Kasumi-1 (cell line): ENCODE measurements at places on chromosomes 13 and 19.

DNA sequence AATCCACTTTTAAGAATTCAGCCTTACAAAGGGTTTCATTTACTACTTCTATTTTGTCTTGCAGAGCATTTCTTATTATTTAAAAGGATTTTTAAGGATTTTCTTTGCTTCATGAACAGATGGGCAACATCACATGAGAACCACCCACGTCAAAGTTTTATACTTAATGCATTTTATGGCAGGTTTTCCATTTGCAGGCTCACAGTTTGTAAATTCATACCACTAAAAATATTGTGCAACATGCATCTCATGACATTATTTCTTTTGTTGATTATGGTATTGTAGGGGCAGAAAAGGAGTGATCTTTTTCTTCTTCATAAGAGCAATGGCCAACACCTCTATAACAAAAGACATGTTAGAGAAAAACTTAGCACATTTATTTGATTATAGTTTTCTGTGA is 554.0 kb upstream of the SPRY2 start:
- DNase-seq, result no peak

DNA sequence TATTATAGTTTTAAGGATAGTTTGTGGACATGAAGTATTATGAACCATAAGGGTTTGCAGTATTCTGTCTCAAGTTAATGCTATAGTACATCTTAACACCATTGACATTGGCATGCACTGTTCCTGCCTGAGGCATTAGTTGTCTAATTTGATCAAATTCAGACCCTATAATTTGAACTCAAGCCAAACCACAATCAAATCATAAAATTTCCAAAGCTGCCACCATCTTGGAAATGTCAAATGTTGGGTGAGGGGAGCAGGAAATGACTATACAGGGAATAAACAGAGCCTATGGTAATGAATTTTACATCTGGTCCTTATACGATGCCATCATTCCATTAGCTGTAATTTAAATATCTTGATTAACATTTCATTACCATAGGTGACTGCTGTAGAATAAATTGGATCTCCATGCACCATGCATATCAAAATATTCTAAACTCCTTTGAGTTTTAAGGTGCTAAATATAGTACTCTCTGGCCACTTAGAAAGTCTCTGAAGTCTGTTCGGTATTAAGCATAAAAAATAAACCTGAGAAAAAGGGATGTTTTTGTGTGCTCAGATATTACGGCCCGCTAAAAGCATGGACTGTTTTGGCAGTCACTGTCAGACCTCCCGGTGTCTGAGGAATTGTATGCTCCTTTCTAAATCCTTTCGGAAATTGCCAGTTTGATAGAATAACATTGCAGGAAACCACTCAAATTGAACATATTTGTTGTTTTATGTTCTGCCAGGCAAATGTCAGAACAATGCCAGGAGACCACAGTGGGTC is 257.7 kb downstream of the SPRY2 start:
- DNase-seq, result no peak

DNA sequence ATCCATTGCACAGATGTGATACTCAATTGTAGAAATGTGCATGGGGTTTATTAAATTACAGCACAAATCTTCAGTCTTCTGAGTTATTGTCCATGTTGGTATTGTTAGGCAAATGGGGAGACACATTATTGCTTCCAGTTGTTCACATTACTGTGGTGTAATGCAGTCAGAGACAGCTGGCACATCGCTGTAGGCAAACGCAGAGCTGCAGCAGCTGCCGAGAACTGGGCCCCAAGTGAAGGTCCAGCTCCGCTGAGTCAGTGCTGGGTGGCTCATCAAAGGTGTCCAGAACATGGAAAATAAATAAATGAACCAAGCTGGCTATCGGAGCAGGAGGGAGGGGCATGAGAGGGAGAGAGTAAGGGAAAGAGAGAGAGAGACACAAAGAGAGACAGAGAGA is 299.1 kb upstream of the OBI1 start:
- DNase-seq, result no peak

GRCh38 chr19:12137221-12137940 is 2.8 kb downstream of the ZNF20 start:
- peak; percentile 7 for DNase-seq

GRCh38 chr19:3543150-3544057 is 4.4 kb downstream of the TEKTIP1 start:
- no peak for DNase-seq

DNA sequence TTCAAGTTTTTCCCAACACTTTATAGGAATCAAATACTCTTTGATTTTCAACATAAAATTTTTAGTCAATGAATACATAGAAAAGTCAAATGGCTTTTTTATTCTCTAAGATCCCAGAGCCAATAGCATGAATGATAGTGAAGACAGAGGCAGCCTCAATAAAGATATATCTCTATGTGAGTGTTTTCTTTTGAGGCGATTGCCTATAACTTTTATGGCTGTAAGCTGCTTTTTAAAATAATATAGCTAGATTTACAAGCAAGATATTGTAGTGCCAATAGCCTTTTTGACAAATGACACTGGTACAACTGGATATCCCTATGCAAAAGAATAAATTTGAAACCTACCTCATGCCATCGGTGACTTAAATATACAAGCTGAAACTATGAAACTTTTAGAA is 1705.2 kb upstream of the PCDH20 start:
- no peak for DNase-seq

GRCh38 chr19:42067315-42067888 is 2.6 kb downstream of the GRIK5 start:
- no peak for DNase-seq

- no peak for DNase-seq
These were observed 342.7 kb upstream of the SGCG start for GRCh38 chr13:22837980-22838647.

- DNase-seq, result peak; percentile 50
These were observed 2.8 kb downstream of the ZFP36 start for GRCh38 chr19:39409208-39410016.

GRCh38 chr19:13212759-13213330 is 62.6 kb downstream of the IER2 start:
- peak; percentile 29 for DNase-seq

- DNase-seq, result no peak
These were observed 55.2 kb downstream of the CEBPG start for GRCh38 chr19:33428627-33429125.

DNA sequence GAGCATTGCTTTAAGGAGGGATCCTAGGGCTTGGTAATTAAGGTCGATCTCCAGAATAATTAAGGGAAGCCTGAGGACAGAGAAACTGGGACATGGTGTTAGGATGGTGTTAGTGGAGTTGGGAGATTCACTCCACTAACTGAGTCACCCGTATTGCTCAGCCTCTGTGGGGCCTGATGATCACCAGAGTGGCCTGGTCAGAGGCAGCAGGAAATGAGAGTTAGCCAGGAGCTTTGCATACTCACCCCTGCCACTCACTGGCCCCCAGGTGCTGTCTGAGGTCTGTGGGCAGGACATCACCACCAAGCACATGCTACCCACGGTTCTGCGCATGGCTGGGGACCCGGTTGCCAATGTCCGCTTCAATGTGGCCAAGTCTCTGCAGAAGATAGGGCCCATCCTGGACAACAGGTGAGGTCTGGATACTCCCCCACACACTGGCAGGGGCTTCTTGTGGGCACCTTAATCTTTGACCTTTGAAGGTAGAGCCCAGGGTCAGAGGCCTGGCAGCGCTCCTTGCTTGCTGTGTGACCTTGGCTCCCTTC is 32.1 kb downstream of the PPP2R1A start:
- DNase-seq, result no peak

DNA sequence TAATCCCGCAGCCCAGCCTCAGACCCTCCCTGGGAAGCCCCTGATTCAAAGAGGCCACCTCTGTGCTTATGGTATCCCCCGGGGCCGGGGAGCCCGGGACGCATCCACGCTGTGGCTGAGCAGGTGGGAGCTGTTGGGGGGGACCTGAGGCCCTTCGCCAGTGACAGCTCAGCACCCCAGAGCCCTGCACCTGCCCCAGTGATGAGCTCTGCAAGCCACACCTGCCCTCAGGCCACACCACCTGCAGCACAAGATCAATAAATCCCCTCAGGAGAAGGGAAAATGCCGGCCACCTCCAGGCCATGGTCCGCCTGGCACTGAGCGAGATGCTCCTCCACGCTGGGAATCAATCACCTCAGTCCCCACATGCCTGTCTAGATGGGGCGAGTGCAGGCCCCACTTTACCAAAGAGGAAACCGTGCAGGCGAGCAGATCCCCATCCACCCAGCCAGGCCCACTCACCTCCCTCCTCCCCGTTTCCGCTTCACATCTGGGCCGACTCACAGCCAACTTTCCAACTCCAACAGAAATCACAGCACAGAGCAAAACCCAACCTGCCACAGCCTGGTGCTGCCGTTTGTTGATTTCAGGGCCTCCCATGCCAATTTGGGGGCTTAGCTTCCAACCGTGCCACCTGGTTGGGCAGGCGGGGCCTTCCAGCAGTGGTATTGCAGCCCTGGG is 12.8 kb downstream of the MOB3A start:
- DNase-seq, result peak; percentile 50

DNA sequence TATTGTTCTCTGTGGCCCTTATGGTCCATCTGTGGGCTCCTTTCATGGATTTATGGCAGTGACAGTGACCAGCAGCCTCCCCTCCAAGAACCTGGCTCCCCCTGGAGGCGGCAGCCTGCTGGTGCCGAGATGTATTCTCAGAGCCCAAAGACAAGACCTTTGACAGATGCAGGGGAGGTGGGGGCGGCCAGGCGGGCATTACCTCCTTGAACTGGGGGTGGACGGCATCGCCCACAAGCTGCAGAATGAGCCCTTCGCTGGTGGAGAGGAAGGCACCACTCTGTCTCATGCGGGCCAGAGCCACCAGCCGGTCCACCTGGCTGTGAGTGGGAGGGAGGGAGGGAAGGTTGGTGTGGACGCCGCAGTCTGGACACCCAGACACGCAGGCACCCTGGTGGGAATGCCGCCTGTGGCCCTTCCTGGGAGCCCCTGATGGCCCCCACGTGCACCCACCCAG is 6.6 kb downstream of the ISOC2 start:
- peak; percentile 50 for DNase-seq

GRCh38 chr13:66958611-66959010 is 271.5 kb downstream of the PCDH9 start:
- no peak for DNase-seq

DNA sequence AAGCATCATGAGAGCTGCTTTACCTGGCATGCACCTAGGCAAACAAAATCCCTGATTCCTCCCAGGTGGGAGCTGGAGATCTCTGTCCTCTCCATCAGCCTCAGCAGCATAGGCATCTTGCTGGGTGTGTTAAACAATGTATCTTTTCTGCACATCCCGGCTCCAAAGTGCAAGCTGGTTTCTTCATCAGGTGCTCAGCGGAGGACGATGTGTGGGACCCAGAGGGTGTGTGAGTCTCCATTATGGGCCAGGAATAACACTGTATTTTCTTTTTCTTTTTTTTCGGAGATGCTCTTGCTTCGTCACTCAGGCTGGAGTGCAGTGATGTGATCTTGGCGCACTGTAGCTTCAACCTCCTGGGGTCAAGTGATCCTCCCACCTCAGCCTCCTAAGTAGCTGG is 9.9 kb downstream of the CNFN start:
- DNase-seq, result no peak

- no peak for DNase-seq
These were observed 36.8 kb upstream of the PSG9 start for GRCh38 chr19:43306097-43306496.

- no peak for DNase-seq
These were observed 286.2 kb downstream of the NDFIP2 start for GRCh38 chr13:79767126-79767525.

DNA sequence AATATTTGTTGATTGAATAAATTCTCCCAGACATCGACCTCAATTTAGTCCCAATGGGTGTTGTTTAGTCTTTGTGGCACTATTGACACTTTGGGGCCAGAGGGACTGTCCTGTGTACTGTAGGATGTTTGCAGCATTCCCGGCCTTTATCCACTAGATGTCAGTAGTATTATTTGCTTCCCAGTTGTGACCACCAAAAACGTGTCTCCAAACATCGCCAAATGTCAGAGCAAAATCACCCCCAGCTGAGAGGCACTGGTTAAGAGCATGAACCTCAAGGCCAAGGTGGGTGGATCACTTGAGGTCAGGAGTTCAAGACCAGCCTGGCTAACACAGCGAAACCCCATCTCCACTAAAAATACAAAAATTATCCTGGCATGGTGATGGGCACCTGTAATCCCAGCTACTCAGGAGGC is 15.4 kb downstream of the NLRP12 start:
- peak; percentile 74 for DNase-seq

DNA sequence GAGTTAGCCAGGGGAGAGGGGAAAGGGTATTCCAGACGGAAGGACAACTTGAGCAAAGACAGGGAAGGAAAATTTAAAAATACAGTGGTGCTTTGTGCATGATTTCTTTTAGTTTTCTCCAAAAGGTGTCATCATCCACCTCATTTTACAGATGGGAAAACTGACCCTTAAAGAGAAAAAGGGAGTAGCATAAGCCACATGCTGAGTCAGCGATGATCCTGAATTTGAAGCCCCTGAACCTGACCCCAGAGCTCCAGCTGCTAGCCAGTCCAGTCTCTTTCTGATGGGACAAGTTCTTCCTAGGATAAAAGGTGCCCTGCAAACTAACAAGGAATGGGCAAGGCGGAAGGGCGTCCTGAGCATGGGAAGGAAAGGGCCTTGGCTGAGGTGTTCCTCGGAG is 10.3 kb downstream of the CABP5 start:
- no peak for DNase-seq

DNA sequence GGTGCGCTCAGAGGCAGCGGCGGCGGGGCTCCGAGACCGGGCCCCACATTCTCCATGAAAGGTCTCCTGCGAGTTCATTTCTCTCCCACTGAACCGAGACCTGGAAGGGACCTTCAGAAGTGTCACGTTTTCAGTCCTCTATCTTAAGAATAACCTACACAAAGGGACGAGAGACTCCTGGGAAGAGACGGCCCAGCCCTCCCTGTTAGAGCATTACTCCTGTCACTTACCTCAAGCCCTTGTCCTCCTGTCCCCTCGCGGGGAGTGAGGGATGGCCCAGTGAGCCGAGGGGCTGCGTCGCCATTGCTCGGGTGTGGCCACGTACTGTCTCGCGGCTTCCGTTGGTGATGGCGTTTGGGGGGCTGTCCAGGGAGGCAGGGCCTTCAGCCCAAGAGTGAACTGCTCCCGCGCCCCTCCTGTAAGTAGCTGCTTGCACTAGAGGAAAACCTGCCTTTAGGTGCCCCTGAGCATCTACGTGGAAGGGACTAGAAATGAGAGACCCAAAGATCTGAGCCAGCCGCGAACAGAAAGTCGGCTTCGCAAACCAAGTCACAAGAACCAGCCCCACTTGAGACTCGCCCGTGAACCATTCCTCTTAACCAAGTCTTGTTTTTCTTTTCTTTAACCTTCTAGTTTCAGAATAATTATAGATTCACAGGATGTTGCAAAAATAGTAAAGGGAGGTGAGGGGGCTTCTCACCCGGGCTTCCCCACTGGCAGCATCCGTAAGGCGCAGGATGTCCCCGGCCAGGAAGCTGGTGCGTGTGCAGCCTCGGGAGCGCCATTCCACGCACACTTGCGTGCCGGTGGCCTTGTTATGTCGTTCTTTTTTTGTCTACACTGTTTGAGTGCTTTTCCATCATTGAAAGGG is 21.1 kb upstream of the NDUFS7 start:
- no peak for DNase-seq
